Stimulated activated CD4-positive, alpha-beta T cell treated with anti-CD3 and anti-CD28 coated beads, Interleukin-2, amount 100 ng/mL, for 48 hours (primary cell): ENCODE measurements at places on chromosomes 7 and 10.

DNA sequence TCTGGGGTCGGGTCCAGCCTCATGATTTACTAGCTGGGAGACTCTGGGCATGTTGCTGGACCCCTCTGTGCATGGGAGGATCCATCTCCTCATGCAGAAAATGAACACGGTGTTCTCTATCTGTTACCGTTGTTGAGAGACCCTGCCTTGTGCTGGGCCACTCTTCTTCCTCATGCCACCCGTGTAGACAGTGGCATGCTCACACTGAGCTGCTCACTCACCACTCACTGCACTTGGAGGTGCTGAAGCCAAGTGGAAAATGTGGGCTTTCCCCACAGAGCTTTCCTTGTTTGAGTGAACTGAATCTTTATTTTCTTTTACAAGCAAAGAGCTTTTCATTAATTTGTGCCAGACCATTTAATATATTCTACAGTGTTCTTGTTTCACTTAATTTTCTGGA, 77.5 kb upstream of the GDF10 start:
- DNase-seq: no peak

- no peak for DNase-seq
Measured at GRCh38 chr7:111242141-111242755, 151.3 kb downstream of the LRRN3 start.

GRCh38 chr7:2546776-2547586, 8.3 kb downstream of the BRAT1 start:
- no peak for DNase-seq

- no peak for DNase-seq
Measured at GRCh38 chr10:122847782-122848604, 2.3 kb upstream of the CUZD1 start.

DNA sequence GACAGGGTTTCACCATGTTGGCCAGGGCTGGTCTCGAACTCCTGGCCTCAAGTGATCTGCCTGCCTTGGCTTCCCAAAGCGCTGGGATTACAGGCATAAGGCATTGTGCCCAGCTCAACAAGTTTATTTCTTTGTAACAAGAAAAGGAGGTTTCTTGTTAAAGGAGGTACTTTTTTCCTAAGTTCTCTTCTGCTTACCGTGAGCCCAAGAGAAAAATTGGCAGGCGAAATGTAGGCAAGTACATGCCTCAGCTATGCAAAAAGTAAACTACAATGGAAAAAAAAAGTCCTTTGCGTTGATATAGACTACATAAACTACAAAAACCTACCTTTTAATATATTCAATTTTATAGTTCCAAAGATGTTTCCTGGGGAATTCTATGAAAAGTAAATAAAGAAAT, 122.6 kb downstream of the DKK1 start:
- DNase-seq: no peak

- DNase-seq: no peak
Measured at GRCh38 chr7:11848251-11848650, 16.3 kb upstream of the THSD7A start.

GRCh38 chr10:121036431-121036830, 185.3 kb downstream of the WDR11 start:
- no peak for DNase-seq

- no peak for DNase-seq
Measured at GRCh38 chr7:27091105-27091504, 4.7 kb downstream of the HOXA1 start.

- no peak for DNase-seq
Measured at GRCh38 chr10:77866598-77866997, 60.0 kb downstream of the DLG5 start.

- DNase-seq: no peak
Measured at GRCh38 chr10:62671104-62671503, 133.4 kb upstream of the ADO start.

DNA sequence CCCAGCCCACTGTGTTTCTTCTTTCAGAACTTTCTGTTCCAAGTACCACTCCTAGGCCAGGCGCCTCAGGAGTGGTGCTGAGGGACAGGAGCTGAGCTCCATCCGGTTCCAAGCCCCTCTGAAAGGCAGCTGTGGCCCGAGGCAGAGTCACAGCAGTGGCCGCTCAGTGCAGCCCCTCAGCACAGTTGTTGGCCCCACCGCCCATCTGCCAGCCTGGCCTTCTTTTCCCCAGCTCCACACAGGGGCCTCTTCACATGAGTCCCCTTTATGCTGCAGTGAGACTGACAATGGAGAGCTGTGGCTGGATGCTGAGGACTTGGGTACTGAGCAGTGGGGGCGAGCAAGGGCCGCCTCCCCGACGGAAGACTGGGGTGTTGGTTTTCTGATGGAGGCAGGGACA, 9.5 kb downstream of the BUD31 start:
- no peak for DNase-seq

- DNase-seq: no peak
Measured at GRCh38 chr10:101228153-101228965, 904 bp downstream of the LBX1 start.

DNA sequence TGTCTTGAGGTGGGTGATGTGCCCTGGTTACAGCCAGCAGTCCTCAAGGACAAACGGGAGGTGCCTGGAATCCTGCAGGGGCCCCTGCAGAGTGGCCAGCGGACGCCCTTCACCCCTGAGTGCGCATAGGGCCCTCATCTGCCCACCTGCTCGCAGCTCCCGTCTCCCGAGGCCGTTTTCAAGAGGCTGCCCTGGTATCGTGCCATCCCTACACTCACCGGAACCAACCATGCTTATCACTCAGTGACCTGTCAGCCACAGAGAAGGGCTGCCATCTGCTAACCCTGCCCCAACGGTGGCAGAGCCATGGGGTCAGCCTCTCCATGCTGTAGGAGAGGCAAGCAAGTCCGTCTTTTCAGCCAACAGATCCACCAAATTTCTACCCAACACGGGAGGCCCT, 122.0 kb downstream of the FAM53B start:
- no peak for DNase-seq

DNA sequence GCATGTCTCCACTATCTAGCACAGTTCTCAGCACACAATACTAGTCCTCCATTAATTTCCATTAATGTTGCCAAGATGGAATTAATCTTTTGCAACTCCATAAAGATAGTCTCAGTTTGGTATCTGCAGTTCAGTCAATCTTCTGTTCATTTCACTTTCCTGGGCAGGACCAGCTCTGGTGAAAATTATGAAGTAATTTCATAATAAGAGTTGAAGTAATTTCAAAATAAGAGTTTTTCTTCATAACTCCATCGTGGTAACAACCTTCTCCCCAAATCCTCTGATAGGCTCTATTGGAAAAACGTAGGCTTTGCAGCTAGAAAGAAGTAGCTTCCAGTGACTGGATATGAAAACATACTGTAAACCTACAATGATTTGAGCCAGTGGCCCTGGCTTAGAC, 618.2 kb downstream of the TYW1 start:
- DNase-seq: no peak

DNA sequence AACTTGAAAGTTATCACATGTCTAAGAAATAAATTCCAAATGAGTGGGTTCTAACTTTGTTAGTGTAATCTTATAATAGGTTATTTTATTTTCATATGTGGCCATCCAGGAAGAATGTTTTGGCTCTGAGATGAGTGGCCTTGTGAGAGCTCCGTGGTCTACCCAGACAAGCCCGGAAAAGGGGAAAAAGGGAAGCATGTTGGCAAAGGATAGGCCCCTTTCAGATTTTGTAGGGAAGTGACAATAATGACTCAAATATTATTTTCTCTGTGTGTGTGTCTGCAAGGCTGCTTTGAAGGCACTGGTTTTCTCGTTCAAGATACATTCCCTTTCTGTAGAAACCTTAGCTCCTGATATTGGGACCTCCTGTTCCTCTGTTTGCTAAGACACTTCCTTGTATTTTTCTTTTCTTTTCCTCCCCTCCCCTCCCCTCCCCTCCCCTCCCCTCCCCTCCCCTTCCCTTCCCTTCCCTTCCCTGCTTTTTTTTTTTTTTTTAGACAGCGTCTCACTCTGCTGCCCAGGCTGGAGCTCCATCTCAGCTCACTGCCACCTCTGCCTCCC, 240.8 kb downstream of the LRMDA start:
- no peak for DNase-seq

DNA sequence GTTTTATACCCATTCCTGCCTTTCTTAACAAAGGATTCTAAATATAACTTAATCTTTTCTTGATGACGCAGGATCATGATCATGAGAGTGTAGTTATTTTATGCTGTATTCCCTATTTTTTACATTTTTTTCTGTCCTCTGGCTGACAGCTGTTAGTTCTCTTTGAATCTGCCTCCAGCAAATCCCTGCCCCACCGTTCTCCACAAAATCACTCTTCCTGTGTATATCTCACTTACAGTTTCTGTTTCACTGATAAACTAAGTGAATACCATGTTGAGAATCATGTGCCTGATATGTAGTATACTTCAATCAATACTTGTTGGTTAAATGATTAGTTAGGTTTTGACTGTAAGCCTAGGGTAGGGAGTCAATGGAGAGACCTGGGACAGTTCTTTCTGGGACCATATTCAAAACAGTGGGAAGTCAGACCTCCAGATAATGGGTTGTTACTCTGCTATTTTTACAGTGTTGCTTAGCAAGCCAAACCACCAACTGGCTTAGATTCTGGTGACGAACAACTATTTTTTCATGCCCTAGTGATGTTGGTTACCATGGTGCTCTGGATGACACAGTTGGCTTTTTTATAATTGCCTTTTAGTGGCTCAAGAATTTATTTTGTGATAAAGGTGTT, 12.8 kb downstream of the CNNM1 start:
- DNase-seq: no peak

GRCh38 chr7:157033483-157034473, 23.3 kb upstream of the MNX1 start:
- no peak for DNase-seq

DNA sequence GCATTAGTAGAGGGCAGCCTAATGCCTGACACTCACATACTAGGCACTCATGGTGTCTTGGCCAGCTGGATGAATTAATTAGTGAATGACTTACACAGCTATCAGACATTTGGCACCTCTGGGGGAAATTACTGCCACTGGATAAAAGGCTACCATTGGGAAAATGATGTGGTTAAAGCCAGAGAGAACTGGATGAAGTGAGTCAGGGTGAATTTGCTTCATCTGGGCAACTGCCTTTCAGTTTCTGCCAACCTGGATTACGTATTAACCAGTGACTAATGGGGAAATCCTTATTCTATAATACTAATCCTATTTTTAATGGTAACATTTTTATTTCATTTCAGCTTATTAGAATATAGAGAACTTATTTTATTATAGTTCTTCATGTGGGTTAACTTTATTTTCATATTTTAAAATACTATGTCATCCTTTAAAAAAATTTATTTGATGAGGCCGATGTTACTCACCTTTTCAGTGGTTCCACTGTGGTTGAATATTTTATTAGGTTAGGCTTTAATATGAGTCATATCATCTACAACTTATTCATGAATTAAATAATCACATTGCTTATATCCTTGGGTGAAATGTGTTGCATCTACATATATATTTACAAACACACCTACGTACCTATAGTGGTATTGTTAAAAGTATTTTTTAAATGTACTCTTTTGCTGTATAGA, 85.6 kb upstream of the CAPZA2 start:
- DNase-seq: no peak

DNA sequence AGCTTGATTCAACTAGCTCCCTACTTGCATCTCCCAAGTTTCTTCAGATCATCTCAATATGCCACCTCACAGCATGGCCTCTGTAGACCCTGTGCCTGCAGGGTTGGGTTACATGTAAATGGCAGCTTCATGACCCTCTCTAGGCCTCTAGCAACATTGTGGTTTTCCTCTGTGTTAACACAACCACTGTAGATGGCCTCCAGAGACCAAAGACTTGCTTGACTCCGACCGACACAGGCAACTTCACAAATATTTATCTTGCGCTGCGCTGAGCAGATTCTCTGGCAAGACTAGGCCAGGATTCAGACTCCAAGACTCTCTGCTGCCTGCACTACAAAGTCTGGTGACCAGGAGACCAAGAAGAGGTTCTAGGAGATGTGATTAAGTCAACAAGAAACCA, 75.9 kb downstream of the CNOT4 start:
- no peak for DNase-seq

- DNase-seq: no peak
Measured at GRCh38 chr10:12661671-12662070, 312.3 kb downstream of the CAMK1D start.

DNA sequence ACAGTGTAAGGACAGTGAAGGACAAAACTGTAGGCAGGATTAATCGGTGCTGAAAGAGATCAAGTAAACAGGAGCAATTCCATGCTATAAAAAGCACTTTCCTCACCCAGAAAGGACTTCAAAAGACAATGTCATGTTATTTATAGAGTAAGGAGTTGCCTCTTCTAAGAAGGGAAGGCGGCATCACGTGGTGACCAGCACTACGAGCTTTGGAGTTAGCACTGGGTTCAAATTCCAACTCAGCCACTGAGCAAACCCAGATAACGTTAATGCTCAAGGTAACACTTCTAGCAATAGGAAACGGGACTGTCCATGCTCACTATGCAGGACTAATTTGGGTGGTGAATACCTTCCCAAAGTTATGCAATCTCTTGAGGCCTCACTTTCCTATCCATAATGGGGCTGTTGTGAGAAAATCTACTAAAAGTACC, 715 bp upstream of the PANK1 start:
- DNase-seq: no peak
